ENCODE measurements at places on chromosomes 6 and 20.
A peak's percentile ranks its signal among the peaks of the same experiment; 100 is the strongest.

DNA sequence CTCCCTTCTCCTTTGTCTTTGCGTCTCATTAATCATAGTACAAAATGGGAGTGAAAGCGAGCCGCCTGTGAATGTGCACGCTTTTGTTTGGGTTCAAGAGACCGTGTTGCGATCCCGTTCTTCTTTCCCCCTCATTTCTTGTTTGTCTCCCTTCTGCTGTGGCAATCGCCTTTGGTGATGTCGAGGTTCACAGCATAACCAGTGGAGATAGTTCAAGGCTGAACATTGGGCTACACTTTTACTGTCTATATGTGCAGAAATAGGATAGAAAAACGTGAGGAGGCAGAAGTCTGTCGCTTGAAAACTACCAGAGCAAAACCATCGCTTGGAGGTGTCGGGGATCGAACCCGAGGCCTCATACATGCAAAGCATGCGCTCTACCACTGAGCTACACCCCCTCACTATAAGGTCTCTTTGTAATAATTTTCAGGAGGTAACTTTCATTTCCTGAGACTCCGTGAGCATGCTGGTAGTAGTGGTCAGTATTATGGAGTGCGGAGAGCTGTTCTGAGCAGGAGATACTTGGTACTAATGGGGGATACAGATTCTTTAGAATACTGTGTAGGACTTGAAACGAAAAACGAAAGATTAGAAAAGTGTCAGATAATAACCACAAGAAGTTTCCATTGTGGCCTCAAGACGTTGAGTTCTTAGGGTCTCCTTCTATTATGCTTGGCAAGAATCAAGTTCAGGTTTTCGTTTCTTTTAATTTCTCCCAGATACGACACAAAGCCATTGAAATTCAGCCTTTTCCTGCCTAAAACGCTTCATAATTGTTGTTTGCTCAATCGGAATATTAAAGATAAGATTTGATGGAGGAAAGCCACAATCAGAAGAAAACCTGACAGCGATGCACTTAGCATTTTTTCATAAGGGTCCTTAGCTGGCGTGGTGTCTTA lies 106.6 kb downstream of the TRIM27 start:
- no peak for DNase-seq

DNA sequence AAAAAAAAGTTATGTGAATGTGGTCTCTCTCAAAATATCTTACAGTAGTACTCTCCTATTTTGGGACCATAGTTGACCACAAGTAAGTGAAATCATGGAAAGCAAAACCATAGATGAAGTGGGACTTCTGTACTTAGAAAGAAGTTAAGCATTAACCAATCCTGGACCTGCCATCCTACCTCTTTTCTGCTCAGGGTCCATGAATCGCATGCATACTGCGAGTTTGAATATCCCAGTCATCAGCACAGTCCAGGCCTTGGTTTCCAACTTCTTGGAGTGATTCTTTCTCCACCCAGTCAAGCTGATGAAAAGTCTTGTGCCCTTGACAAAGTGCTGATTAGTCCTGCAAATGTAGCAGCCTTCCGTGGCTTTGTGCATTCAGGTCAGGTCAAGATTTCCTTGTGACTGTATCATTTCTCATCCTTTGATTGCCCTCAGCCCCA lies 46.0 kb downstream of the RNF217 start:
- DNase-seq, result no peak

DNA sequence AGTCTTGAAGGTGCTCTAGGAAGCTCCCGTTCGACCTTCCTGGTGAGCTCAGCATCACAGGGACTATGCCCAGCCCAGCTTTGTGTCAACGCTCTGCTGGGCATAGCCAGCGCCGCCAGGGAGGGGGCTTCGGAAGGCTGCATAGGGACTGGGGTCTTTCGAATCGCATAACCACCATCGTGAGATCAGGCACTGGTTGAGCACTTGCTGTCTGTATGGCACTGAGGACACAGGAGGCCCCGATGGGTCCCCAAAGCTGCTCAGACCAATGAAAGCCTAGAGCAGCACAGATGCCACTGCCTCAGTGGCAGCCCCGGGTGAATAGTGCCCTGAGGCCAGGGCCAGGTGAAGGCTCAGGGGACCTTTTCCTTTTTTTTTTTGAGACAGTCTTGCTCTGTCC lies 96.7 kb downstream of the TAF4 start:
- no peak for DNase-seq

DNA sequence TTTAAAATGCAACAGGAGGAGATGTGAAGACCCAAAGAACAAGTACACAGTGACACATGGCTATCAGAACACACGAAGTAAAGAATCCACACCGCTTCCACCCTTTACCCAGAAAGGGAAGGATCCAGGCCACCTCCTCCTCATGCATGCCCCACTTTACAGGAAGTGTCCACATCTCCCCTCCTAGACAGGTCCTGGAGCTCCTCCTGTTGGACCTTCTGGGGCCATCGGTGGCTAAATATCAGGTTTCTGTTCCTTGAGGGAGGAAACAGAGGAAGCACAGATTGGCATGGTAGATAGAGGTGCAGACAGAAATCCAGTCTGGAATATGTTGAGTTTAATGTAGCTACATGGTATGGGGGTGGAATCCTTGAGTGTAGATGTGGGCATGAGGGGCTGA lies 10.9 kb downstream of the NINL start:
- no peak for DNase-seq

GRCh38 chr20:62702895-62703852 lies 5.5 kb upstream of the NTSR1 start:
- no peak for DNase-seq

DNA sequence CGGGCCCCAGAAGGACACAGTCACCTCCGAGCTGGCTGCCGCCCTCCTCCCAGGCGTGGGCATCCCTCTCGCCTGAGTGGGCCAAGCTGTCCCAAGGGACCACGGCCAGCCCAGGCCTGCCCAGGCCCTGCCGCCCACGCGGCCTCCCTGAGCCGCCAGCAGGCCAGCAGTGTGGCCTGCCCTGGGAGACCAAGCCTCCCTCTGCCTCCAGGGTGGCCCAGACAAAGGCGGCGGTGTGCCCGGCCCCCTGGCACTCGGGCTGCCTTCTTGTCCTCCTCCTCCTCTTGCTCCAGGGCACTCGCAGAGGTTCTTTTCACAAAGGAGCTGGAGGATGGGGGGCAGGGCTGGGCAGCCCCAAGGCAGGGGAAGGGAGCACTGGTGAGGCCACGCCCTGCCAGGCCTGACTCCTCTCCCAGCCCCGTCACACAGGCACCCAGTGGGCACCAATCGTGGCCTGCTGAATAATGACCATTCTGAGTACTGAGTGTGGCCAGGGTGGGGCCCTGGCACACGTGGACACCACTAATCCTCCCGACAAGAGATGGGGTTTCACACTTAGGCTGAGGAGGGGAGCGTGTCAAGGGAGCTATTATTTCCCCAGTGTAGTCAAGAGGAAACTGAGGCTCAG lies 25.3 kb downstream of the NOL4L start:
- no peak for DNase-seq

GRCh38 chr6:1705630-1706029 lies 95.9 kb downstream of the FOXC1 start:
- DNase-seq, result no peak

DNA sequence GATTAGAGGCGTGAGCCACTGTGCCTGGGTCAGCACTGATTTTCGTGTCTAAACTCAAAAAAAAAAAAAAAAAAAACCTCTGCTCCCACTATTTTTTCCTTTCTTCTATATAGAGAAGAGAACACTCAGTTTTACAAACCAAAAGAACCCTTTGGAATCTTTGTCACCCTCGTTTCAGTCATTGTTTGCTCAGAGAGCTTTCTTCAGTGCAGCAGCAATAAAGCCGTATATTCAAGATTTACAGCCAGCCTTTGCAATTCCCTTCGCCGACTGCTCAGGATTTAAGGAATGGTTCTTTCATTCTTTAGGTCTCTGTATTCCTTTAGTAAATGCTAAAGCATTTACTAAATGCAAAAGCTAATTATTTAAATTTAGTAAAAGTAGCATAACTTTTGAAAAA lies 20.1 kb downstream of the RIOK1 start:
- DNase-seq, result no peak

DNA sequence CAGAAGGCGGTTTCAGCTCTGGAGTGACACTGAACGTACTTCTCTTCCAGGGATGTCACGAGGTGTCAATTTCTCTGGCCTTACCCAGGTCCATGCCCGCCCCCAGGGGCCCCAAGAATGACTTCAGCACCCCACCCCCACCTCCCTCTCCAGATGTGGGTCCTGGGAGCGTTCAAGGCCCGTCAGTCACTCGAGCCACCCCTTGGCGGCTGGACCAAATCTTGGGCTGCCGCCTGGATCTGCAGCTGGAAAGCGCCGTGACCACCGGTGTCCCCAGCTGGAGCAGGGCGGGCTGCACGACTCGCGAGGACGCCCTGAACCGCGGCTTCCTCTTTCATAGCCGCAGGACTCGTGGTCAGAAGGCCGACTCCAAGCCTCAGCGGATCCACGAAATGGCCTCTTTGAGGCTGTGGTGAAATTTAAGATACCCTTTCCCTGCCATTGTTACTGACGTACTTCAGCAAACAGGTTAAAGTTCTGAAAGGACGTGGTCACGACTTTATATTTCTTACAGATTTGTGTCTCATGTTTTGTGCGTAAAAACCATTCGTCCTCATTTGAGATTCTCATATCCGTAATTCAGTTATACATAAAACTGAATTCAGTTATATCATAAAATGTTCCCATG lies 29.3 kb downstream of the TRIM38 start:
- peak; percentile 89 for DNase-seq

GRCh38 chr6:81148751-81149150 lies 603.7 kb downstream of the TENT5A start:
- no peak for DNase-seq

DNA sequence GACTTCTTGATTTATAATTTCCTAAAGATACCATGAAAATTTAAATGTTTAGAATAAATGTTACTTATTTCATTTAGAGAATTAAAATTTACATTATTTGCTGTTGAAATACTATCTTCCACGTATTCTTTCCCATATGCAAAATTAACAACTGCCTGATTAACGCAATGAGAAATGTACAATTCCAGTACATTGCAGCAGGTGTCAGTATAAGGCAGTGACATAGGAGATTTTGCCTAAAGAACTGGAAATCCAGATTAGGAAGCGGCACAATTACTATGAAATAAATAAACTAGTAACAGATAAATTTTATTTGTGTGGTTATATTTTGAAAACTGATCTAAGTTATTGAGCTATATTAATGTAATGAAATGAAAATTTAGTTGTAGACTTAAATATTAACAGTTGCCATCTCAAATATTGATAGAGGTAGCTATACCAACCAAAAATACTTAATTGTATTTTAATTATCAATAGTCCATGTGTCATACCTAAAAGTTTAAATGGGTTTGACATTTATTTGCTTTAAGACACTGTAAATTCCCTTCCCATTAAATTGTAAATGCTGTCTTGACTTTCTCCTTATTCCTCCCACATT lies 300.2 kb downstream of the UTRN start:
- no peak for DNase-seq

GRCh38 chr6:158999154-158999665 lies 792 bp downstream of the RSPH3 start:
- no peak for DNase-seq

- DNase-seq, result no peak
Observed at GRCh38 chr6:150967381-150967780, 101.9 kb downstream of the MTHFD1L start.

DNA sequence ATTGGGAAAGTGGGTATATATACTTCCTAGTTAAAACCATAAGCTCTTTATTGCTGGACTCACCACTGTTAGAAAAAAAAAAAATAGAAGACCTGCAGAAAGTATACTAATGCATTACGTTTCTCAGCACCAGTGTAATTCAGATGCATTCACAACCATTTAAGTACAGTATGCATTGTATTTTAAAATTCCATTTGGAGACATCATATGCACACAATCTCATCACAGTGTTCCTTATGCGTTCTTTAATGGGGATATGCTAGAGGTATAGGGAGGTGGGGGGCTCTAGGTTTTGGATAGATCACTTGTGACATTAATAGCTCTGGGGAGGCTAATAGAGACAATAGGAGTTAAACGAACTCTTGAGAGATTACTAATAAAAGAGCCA lies 9.4 kb downstream of the TFAP2A start:
- DNase-seq, result no peak

GRCh38 chr6:42239333-42239732 lies 21.7 kb upstream of the MRPS10 start:
- DNase-seq, result no peak

GRCh38 chr20:13221673-13222318 lies 722 bp downstream of the ISM1 start:
- DNase-seq, result peak; percentile 60

All from psoas muscle (tissue), 8 donors.